A549 treated with CORT108297 at 1 μM for 4 hours (cell line): ENCODE measurements at places on chromosomes 3 and 15. TPM values are rescaled to one million over a fixed set of nuclear protein-coding genes. Genes with fewer than 3 reads are reported as not detected.

C3orf85 gene
- not detected in 5 replicates for total RNA-seq

MUC20 gene
- 0.25 to 0.73 TPM (median 0.50 TPM) in 5 replicates for total RNA-seq

GORASP1 gene
- total RNA-seq: 26.6 to 36.7 TPM (median 34.9 TPM) in 5 replicates

RAF1 gene
- 58.3 to 64.7 TPM (median 60.4 TPM) in 5 replicates for total RNA-seq

CYP8B1 gene
- total RNA-seq: not detected in 5 replicates

SCN11A gene
- total RNA-seq: 0.01 TPM in 2 of 5 replicates, not detected in the others

ZPLD1 gene
- 0.03 to 0.07 TPM (median 0.05 TPM) in 4 of 5 replicates, not detected in the other for total RNA-seq

EBLN2 gene
- 0.37 to 0.67 TPM (median 0.50 TPM) in 5 replicates for total RNA-seq

SNAPC5 gene
- total RNA-seq: 46.1 to 66.9 TPM (median 48.9 TPM) in 5 replicates

ZBTB20 gene
- 0.40 to 0.98 TPM (median 0.93 TPM) in 5 replicates for total RNA-seq

CLDN18 gene
- not detected in 5 replicates for total RNA-seq

OR5K2 gene
- total RNA-seq: not detected in 5 replicates

CEMIP gene
- total RNA-seq: 1.5 to 2.2 TPM (median 1.9 TPM) in 5 replicates

EPHA3 gene
- not detected in 5 replicates for total RNA-seq

LMAN1L gene
- 0.03 to 0.08 TPM (median 0.08 TPM) in 3 of 5 replicates, not detected in the others for total RNA-seq

LRRC15 gene
- 0.10 to 0.17 TPM (median 0.17 TPM) in 5 replicates for total RNA-seq

CADPS gene
- total RNA-seq: not detected in 5 replicates

ANO10 gene
- 18.3 to 20.6 TPM (median 19.9 TPM) in 5 replicates for total RNA-seq

TICRR gene
- 11.1 to 14.7 TPM (median 13.5 TPM) in 5 replicates for total RNA-seq

KCNMB3 gene
- 1.1 to 1.7 TPM (median 1.3 TPM) in 5 replicates for total RNA-seq

FMN1 gene
- 0.21 to 0.33 TPM (median 0.25 TPM) in 5 replicates for total RNA-seq

GADL1 gene
- total RNA-seq: not detected in 5 replicates

NUDT16 gene
- 6.0 to 7.3 TPM (median 6.7 TPM) in 5 replicates for total RNA-seq

PCSK6 gene
- total RNA-seq: 9.7 to 12.7 TPM (median 10.1 TPM) in 5 replicates

ROBO2 gene
- total RNA-seq: not detected in 5 replicates

PPARG gene
- 36.5 to 40.3 TPM (median 39.3 TPM) in 5 replicates for total RNA-seq

ACTC1 gene
- 0.13 to 0.38 TPM (median 0.24 TPM) in 5 replicates for total RNA-seq

ZNF639 gene
- total RNA-seq: 21.3 to 23.1 TPM (median 21.9 TPM) in 5 replicates

EPHA6 gene
- total RNA-seq: 0.06 to 0.10 TPM (median 0.08 TPM) in 3 of 5 replicates, not detected in the others

C3orf49 gene
- not detected in 5 replicates for total RNA-seq
